Psoas muscle (tissue), 8 donors: ENCODE measurements at places on chromosomes 2 and 18. TPM values are rescaled to one million over a fixed set of nuclear protein-coding genes. Genes with fewer than 3 reads are reported as not detected.

GRCh38 chr18:36460854-36461253 lies 163.3 kb downstream of the FHOD3 start:
- DNase-seq, result no peak

GRCh38 chr2:101328474-101329007 lies 20.0 kb upstream of the RNF149 start:
- no peak for DNase-seq

Gene VSNL1
- 0.12 TPM for total RNA-seq

GRCh38 chr2:176642074-176642473 lies 372.8 kb downstream of the MTX2 start:
- no peak for DNase-seq

- DNase-seq, result no peak
Measured at GRCh38 chr2:48771241-48772014, 15.9 kb upstream of the LHCGR start.

GRCh38 chr2:152348388-152348787 lies 13.4 kb downstream of the FMNL2 start:
- no peak for DNase-seq

Gene ASB18
- 1.7 TPM for total RNA-seq

Gene PLEKHH2
- 2.2 TPM for total RNA-seq

DNA sequence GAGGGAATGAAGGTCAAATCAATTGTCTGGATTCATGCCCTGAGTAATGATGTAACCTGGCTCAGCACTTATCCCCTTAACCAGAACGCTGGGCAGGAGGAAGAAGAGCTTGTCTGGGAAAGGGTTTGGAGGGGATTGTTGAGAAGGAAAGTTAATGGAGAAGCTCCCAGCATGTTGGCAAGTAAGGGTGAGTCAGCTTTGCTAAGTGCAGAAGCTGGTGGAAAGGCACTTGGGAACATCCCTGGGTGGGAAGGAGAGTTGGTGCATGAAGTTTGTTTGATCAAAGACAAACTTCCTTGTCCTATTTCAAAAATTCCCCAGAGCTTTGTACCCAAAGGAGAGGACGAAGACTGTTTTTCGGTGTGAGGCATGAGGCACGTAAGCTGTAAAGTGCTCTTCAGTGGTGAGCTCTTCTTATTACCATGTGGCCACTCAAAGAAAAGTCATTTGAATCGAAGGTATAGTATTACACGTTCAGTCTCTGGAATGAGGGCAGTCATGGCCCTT lies 17.6 kb upstream of the DAW1 start:
- DNase-seq, result no peak

- DNase-seq, result no peak
Measured at GRCh38 chr2:119755906-119756305, 3.8 kb upstream of the PTPN4 start.
